ENCODE measurements at places on chromosomes 3 and 15. TPM values are rescaled to one million over a fixed set of nuclear protein-coding genes. Genes with fewer than 3 reads are reported as not detected.

The GCNT3 gene
- 32.7 TPM for total RNA-seq

GRCh38 chr3:134308350-134308891 lies 57.8 kb upstream of the RYK start:
- DNase-seq = peak; percentile 85

The DET1 gene
- total RNA-seq = 10.7 TPM

The DUOXA2 gene
- total RNA-seq = 0.17 TPM

DNA sequence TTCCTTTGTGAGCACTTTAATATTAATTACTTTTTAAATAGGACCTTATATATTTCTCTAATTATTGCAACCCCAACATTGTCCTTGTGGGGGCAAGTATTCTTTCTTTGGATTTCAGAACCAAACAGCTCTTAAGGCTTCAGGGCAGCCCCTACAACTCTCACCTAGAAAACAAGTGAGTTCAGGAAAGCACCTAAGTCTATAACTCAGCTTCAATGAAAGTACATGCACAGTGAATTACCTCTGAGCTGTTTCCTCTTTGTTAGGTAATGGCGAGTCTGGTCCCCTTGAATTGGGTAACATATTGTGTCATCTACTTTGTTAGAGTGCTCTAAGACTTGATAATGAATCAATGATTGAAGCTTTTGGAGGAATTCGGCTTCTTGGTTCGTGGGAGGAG lies 545.7 kb downstream of the NLGN1 start:
- DNase-seq = no peak

Measured in type B pancreatic cell (in vitro differentiated cells).